ENCODE measurements at places on chromosomes 7 and 10. TPM values are rescaled to one million over a fixed set of nuclear protein-coding genes. Genes with fewer than 3 reads are reported as not detected.

DNA sequence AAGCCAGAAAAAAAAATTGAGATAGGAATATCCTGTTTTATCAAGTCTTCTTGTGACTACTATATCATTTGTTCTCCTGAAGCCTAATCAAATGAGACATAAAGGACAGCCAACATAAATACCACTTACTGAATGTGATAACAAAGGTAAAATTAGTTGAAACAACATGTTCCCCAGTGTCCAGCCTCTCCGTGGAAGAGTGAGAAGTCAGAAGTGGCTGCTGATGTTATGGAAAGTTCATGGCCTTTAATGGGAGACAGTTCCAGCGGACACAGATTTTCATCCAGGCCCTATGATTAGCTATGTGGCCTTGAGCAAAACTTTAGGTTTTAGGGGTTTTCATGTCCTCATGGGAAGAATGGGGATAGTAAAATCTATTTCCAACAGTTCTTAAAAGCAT, 724.3 kb downstream of the SUGCT start:
- DNase-seq = no peak

DNA sequence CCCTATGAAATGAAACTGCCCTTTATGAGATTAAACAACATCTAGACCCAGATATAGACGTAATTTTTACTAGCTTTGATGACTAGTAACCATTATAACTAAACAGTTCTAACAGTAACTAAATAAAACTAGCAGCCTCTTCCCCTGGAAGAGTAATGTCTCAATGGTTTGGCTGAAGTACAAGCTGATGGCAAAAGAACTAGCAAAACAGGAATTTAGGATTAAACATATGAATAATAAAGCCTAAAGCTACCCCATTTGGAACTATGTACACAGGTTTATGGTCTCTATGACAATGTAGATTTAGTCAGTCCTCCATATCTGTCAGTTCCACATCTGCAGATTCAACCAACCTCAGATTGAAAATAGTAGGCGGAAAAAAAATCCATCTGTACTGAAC, 6.4 kb downstream of the DPY19L1 start:
- no peak for DNase-seq

DNA sequence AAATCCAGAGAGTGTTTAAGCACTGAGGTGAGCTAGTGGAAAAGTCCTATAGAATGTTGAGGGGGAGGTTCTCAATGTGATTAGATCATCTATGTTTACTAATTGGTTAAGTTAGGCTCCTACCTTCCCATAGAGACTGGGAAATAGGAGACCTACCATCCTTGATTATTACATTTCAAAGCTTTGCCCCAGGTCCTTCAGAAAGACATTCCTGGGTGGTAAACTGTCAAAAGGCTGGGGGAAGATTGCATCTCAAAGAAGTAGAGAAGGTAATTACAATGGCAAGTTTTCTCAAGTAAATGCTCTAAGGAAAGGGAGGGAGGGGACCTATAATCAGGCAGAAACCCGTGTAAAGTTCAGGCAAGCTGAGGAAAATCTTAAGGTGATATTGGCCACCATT, 247.8 kb upstream of the SMIM30 start:
- DNase-seq = no peak

GRCh38 chr10:132735923-132736391, 50.0 kb downstream of the NKX6-2 start:
- DNase-seq = no peak

DNA sequence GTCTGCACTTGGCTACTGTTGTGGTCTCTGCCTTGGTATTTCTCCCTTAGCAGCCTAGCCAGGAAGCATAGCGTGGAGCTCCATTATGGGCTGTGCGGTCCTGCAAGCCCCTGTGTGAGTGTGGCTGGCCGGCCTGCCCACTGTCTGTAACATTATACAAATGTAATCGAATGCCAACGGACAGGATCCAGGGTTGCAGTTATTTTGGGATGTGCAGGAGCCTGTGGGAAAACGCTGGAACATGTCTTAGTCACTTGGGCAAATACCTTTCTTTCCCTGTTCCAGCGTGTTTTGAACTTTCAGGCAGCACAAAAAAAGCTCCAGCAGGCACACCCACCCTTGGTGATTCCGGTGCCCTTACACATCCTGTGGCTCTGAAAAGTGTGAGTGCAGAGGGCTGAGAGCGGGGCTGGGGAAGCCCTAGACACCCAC, 29.5 kb downstream of the BAG3 start:
- no peak for DNase-seq

GRCh38 chr10:101763141-101763846, 12.6 kb downstream of the FGF8 start:
- no peak for DNase-seq

The RPP30 gene
- total RNA-seq = 31.5 TPM

The PNLIPRP3 gene
- total RNA-seq = not detected

The CDH23 gene
- total RNA-seq = 2.0 TPM

The EBLN1 gene
- not detected for total RNA-seq

The STEAP4 gene
- total RNA-seq = not detected

Measured in glutamatergic neuron (in vitro differentiated cells).